ENCODE measurements at places on chromosomes 13 and 19. TPM values are rescaled to one million over a fixed set of nuclear protein-coding genes. Genes with fewer than 3 reads are reported as not detected.
A peak's percentile ranks its signal among the peaks of the same experiment; 100 is the strongest.

DNA sequence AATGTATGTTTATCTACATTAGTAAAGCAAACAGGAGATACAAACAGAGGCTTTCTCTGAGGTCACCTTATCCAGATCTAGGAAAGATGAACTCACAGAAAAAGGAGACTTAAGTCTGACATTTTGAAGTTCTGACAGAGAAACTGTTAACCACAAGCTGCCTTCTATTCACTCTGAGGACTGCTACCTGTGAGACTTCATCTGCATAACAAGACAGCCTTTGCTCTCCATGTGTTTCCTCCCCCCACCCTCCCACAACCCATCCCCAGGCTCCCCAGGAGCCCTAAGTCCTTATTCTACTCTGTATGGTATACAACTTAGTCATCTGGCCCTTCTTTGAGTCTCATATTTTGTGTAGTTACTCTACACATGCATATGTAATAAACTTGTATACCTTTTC, 699.0 kb downstream of the FGF9 start:
- no peaks in the 10 kb centered on the region for H3K27me3 ChIP-seq
- no peak overlapping the region for H3K4me3 ChIP-seq
- H3K27ac ChIP-seq = no peak overlapping the region
- DNase-seq = no peak
- no peaks in the 10 kb centered on the region for H3K36me3 ChIP-seq

GRCh38 chr13:46571189-46571908, 18.4 kb downstream of the LRCH1 start:
- no peak overlapping the region for H3K27ac ChIP-seq
- H3K36me3 ChIP-seq = no peaks in the 10 kb centered on the region
- no peaks in the 10 kb centered on the region for H3K27me3 ChIP-seq
- H3K4me3 ChIP-seq = no peak overlapping the region

GRCh38 chr19:40219721-40220276, 1.6 kb upstream of the TTC9B start:
- DNase-seq = peak; percentile 37
- peaks cover 43% of the 10 kb centered on the region for H3K27me3 ChIP-seq
- H3K4me1 ChIP-seq = peaks cover 3% of the 10 kb centered on the region

The SYDE1 gene
- 18.5 TPM for polyA plus RNA-seq

DNA sequence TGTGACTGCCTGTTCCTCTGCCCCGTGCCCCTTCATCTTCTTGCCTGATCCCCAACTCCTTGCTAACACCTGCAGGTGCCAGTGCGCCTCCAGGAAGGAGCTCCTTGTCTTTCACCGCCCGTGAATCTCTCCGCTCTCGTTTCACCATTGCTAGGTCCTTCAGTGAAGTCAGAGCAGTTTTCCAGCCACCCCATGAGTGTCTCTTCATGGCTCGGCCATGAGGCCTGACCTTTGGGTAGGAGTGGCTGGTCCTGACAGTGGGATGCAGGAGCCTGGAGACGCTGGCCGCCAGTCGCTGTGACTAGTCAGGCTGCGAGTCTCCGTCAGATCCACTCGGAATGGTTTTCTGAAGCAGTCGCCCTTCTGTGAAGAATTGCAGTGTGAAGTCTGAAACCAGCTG, 43.8 kb downstream of the ING1 start:
- no peaks in the 10 kb centered on the region for H3K4me1 ChIP-seq
- H3K36me3 ChIP-seq = no peaks in the 10 kb centered on the region
- no peaks in the 10 kb centered on the region for H3K27me3 ChIP-seq
- no peak for DNase-seq

The GFY gene
- not detected for polyA plus RNA-seq

DNA sequence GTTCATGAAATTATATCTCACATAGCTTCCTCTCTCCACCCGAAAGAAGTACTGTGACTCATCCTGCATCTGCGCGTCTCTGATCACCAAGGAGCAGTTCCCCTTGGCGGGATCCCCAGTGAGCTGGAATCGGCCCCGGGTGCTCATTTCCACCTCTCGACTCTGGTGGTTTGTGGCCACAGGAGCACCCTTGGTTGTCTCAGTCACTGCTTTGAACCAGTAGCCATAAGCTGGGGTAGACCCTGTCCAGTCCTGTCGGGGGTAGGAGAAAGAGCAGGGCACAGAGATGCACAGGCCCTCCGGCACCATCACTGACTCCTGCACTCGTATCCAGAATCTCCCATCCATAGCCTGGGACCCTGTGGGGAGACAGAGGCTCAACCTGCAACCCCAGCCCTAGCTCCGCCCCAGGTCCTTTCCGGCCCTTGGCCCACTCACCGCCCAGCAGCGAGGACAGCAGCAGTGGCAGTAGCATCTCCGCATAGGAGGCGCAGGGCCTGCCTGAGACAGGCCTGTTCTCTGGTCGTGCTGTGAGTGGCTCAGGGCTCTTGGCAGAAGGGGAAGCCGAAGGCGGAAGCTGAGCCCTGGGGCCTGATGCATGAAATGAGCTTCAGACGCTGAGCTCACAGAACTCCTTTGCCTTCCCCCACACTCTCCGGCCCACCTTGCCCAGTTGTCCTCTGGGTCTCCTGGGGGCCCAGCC, at the start of gene SIGLEC10:
Gene SIGLEC10 (minus strand): TSS at position 536 of the 703 bp plus-strand sequence. CDS start 61 bp downstream, at position 475.
- H3K4me3 ChIP-seq = no peak within 1 kb of the TSS
- H3K27me3 ChIP-seq = no peaks in the 10 kb centered on the region
- no peak within 1 kb of the TSS for H3K27ac ChIP-seq
- H3K36me3 ChIP-seq = no peaks in the 10 kb centered on the region

DNA sequence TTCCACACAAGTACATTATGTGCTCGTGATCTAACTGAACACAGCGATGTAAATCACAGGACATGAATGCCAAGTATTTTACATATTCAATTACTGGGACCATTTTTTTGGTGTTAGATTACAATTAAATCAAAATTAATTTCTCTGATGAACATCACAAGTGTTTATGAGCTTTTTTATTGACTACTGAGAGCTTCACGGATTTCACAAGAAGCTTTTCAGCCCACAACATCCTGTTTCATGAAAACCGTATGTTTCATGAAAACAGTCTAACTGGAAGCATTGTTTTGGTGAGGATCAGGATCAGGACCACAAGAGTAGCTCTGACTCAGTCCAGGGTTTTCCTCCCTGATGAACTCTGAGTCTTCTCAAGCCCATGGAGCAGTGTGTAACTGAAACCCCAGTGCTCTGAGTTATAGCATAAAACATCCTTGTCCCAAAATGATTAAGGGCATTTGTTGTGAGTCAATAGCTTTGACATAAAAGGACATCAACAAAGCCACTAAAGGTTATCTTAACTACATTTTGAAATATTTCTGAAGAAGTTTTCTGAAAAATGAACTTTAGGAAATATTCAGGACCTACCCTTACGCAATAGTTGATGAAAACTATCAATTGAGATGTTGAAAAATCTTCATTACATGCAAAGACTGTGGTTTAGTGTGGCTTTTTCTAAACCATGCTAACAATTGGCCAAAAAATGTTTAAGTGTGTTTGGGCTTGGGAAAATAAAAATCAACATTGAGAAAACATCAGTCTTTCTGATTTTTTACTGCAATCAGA, 49.3 kb downstream of the UFM1 start:
- no peak overlapping the region for H3K4me3 ChIP-seq
- no peaks in the 10 kb centered on the region for H3K27me3 ChIP-seq
- H3K4me1 ChIP-seq = peaks cover 10% of the 10 kb centered on the region
- DNase-seq = peak; percentile 15
- no peaks in the 10 kb centered on the region for H3K36me3 ChIP-seq
- H3K27ac ChIP-seq = no peak overlapping the region

GRCh38 chr13:37313372-37313771, 207.9 kb upstream of the CSNK1A1L start:
- no peak overlapping the region for H3K4me3 ChIP-seq
- no peaks in the 10 kb centered on the region for H3K4me1 ChIP-seq
- no peak overlapping the region for H3K27ac ChIP-seq
- no peak for DNase-seq
- no peaks in the 10 kb centered on the region for H3K27me3 ChIP-seq

DNA sequence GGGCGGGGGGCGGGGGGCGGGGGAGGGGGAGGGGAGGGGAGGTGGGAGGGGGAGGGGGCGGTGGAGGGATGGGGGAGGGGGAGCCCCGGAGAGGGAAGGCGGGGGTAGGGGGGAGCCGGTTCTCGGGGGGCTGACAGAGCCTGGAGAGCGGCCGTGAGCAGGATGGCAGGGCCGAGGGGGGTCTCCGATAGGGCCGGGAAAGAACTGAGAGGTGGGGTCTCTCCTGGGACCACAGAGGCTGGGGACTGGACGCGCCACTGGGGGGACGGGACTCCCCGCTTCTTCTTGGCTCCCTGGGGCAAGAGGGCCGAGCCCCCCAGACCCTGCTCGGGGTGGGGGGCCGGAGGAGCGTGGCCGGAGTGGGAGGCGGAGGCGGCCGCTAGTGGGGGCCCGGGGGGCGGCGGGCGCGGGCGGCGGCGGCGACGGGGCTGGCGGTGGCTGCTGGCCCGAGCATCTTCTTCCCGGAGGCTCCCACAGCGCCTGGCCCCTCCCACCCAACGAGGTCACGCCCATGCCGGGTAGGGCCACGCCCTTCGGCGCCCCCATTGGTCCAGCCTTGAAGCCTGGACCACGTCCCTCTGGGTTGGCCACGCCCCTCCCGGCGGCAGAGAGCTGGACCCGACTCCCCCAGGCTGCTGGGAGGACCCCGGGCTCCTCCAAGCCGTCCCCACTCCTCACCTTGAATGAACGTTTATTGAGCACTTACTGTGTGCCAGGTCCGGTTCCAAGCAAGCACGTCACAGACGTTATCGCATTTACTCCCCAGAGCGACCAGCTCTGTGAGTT, at the start of gene NOVA2:
Gene NOVA2 (minus strand): TSS at position 313 of the 786 bp plus-strand sequence. CDS start 514 bp downstream, outside the sequence.
- no peak within 1 kb of the TSS for H3K27ac ChIP-seq
- no peaks in the 10 kb centered on the region for H3K36me3 ChIP-seq
- H3K4me1 ChIP-seq = no peaks in the 10 kb centered on the region
- no peak within 1 kb of the TSS for H3K4me3 ChIP-seq
- peak; percentile 70 for DNase-seq

The ZIC5 gene
- polyA plus RNA-seq = not detected

GRCh38 chr19:30387311-30388115, 15.3 kb downstream of the ZNF536 start:
- no peak overlapping the region for H3K27ac ChIP-seq
- no peaks in the 10 kb centered on the region for H3K4me1 ChIP-seq
- H3K27me3 ChIP-seq = peaks cover 25% of the 10 kb centered on the region

DNA sequence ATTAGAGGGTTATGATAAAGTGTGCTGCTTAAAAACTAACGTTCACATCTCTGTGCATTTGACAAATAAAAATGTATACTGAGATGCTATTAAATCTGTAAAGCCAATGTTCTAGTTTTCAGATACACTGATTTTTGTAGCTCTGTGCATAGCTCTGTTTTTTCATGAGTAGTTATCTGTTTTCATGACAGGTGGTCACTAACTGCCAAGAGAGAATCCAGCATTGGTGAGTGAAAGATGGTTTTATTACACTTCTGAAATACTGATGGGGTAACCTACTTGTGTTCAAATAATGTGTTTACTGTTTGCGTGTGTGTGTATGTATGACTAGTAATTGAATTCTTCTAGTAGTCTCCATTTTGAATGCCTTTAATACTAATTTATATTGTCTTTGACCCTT, 29.0 kb downstream of the URI1 start:
- H3K36me3 ChIP-seq = no peaks in the 10 kb centered on the region
- H3K4me1 ChIP-seq = peaks cover 5% of the 10 kb centered on the region
- H3K27me3 ChIP-seq = no peaks in the 10 kb centered on the region
- no peak overlapping the region for H3K4me3 ChIP-seq

- H3K4me3 ChIP-seq = no peak overlapping the region
- DNase-seq = no peak
- H3K36me3 ChIP-seq = no peaks in the 10 kb centered on the region
- H3K4me1 ChIP-seq = peaks cover 7% of the 10 kb centered on the region
Observed at GRCh38 chr13:36879218-36879938, 40.7 kb downstream of the SMAD9 start.

- H3K4me3 ChIP-seq = no peak overlapping the region
- H3K4me1 ChIP-seq = no peaks in the 10 kb centered on the region
- no peaks in the 10 kb centered on the region for H3K36me3 ChIP-seq
- H3K27me3 ChIP-seq = no peaks in the 10 kb centered on the region
- no peak for DNase-seq
Observed at GRCh38 chr13:97325738-97326137, 103.6 kb downstream of the MBNL2 start.

- H3K27ac ChIP-seq = no peak overlapping the region
- no peaks in the 10 kb centered on the region for H3K36me3 ChIP-seq
- no peaks in the 10 kb centered on the region for H3K27me3 ChIP-seq
- no peak for DNase-seq
Observed at GRCh38 chr13:82701020-82701419, 1181.3 kb downstream of the SLITRK1 start.

The CNOT3 gene
- 49.3 TPM for polyA plus RNA-seq

DNA sequence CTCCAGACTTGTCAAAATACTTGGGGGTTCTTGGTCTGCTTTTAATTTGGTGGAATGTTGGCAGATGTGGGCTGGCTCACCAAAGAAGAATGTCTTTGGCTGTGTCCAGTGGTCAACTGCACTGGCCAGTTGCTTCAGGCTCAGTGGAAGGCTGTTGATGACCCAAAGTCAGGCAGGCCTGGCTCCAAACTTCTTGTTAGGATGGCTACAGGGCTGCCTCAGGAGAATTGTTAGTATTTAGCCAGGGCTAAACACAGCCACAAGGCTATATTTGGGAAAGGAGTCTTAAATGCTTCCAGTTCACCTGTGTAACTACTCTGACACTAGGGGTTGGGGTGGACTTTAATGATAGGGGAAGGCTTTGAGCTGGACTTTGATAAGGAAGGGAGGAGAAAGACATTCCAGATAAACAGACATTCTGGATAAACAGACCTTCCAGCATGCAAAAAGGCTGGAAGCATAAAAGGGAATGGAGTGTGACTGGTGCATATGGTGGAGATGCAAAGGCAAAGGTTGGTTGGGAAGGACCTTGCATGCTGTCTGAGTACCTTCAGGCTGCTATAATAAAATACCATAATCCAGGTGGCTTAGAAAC, 116.8 kb downstream of the FOXO1 start:
- no peaks in the 10 kb centered on the region for H3K27me3 ChIP-seq
- no peaks in the 10 kb centered on the region for H3K36me3 ChIP-seq
- H3K4me3 ChIP-seq = no peak overlapping the region
- H3K4me1 ChIP-seq = peaks cover 5% of the 10 kb centered on the region

DNA sequence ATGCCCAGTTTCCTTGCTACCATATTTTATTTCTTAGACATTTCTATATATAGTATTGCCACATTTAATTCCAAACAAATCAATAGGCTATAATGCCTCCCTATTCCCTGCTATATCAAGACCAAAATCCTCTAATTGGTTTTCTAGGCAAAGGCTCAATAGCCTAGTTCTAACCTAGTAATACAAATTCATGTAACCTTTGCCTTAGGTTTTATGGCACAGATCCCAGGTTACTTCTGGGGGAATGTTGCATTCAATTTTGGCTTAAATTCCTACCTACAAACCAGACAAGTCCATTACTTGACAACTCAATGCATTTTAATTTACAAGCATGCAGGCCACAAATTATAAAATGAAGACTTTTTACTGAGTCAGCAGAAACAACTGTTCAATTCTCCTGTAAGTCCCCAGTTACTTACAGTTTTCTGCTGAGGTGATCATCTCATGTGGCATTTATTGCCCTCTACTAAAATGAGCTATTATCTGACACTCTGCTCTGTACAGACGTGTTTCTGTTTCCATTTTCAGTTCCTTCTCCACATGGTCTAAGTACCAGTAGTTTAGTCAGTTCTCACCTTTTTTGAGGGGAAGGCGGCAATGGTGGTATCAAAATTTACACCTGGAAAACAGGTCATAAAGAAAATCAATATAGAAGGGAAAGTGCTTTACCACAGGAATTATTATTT, 11.7 kb downstream of the KCNRG start:
- no peaks in the 10 kb centered on the region for H3K36me3 ChIP-seq
- no peak overlapping the region for H3K27ac ChIP-seq
- no peak for DNase-seq
- H3K4me1 ChIP-seq = no peaks in the 10 kb centered on the region

- H3K27me3 ChIP-seq = no peaks in the 10 kb centered on the region
- peak overlapping the region; percentile 56 for H3K27ac ChIP-seq
- no peaks in the 10 kb centered on the region for H3K36me3 ChIP-seq
- DNase-seq = no peak
Observed at GRCh38 chr13:30446126-30446500, 19.6 kb downstream of the HMGB1 start.
